Epithelial cell of prostate (primary cell): ENCODE measurements at places on chromosomes 12 and 14.

- DNase-seq: no peak
These were observed 322.7 kb downstream of the CEP128 start for GRCh38 chr14:80618751-80619329.

DNA sequence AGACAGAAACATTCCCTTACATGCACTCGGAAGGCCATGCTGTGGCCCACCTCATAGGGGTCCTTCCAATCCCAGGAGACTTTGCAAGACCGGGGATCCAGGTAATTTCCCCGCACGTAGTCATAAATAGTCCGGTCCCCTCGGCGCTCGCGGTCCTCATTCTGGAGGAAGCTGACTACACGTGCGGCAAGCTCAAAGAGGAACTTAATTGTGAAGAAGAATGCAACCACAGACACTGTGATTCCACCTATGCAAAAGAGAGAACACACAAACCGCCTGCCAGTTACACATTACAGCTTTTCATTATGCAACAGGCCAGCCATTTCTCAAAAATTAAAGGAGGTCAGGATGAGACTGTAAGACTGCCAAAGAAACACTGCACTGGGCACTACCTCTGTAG lies 28.4 kb downstream of the AREL1 start:
- no peak for DNase-seq

GRCh38 chr12:97322388-97322787 lies 140.2 kb upstream of the RMST start:
- DNase-seq: no peak

GRCh38 chr12:87509237-87509820 lies 519.9 kb downstream of the C12orf50 start:
- peak; percentile 39 for DNase-seq

DNA sequence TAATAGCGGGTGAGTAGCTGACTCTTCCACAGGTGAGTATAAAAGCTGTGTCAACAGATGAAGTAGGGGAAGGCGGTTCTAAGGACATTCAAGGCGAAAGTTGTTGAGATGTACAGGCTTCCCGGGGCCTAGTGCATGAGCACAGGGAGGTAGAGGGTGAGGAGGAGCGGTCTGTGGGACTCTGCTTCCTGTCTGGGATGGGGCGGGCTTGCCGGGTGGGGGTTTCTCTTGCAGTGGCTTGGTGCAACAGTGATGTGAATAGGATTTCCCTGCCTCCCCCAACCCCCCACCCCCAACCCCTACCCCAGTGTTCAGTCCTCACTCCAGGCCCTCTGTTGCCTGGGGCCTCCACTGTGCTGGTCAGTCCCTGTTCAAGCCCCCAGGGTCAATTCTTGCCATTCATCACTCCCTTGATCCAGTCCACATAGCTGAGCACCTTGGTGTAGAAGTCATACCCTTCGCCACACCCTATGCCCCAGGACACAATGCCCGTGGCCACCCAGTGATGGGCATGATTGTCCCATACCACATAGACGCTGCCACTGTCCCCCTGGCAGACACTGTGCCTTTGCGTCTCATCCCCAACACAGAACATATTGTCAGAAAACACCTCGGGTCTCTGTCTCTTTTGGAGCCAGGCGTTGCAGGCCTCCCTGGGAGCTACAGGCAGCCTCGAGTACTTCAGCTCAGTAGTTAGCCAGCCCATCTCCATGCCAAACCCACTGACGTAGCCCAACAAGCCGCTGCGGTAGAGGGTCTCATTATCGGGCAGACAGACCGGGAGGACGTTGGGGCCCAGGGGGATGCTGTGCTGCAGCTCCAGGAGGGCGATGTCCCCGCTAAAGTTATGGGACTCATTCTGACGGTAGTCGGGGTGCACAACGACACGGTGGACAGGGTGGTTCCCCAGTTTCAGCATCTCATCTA lies 4.0 kb upstream of the C1R start:
- no peak for DNase-seq

GRCh38 chr12:106000382-106001104 lies 138.2 kb downstream of the NUAK1 start:
- no peak for DNase-seq

DNA sequence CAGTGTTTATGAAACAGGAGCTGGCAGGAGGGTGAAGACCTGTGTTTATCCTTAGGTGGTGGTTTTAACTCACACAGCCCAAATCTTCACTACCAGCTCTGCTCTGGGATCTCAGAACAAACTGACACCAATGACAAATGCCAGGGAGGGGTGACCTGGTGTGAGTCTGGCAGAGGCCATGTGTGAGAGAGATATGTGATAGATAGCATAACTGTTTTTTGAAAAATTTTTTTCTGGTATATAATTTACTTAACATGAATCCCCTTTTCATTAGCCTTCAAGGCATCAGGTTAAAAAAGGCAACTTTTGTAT lies 51.5 kb downstream of the SLC38A4 start:
- DNase-seq: no peak

GRCh38 chr12:1204581-1205121 lies 213.6 kb downstream of the ERC1 start:
- DNase-seq: no peak

- no peak for DNase-seq
These were observed 109.4 kb upstream of the ATF7IP start for GRCh38 chr12:14256121-14256520.

DNA sequence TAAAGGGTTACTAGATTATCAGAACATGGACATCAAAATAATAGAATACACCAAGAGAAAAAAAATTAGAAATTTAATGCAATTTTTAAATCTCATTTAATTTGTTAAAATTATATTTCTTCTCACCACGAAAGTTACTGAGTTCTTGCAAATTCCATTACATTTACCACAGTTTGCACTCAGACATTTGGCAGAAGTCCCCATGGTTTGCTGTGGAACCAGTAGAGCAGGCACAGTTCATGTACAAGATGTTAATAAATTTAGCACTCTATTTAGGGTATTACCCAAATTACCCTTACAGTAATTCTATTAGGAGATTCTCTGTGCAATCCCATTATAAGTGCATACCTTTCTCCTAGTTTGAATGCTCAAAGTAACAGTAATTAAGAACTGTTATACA lies 9.7 kb downstream of the SCN8A start:
- no peak for DNase-seq

DNA sequence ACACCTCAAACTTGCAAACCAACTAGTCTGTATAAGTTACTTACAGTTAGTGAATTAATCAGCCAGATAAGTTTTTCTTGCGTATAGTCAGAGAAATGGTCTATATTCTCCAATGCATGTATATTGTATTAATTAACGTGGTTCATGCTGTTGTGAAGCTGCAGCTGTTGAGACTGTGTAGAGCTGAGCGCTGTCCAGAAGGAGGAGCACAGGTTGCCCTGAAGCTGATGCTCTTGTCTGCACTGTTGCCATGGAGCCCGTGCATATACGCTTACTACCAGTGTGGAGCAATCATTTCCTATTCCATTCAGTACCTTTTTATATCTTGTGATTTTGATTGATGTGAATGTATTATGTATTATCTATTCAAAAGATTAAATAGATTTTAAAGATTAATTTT lies 74.3 kb upstream of the ARID2 start:
- DNase-seq: peak; percentile 10

GRCh38 chr14:72380456-72380855 lies 448.2 kb downstream of the RGS6 start:
- DNase-seq: no peak

- no peak for DNase-seq
These were observed 19.2 kb downstream of the CSRP2 start for GRCh38 chr12:76859611-76860010.

DNA sequence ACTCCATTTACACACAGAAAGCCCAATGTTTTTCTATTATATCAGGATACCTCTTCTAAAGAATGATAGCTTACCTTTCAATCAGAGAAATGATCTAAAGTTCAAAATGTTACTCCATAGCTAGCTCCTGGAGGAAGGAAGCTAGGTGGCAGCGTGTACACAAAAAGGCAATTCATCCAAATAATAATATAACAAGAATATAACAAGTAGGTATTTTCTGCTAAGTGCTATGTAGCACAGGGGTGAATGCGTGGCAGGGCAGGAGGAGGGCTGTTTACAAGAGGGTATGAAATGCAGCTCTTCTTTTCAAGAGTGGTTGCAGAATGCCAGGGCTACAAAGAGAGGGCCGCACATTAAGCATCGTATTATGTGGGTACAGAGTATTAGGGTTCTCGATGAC lies 663 bp upstream of the SNAPC1 start:
- DNase-seq: no peak

GRCh38 chr14:48243900-48244299 lies 568.5 kb upstream of the MDGA2 start:
- no peak for DNase-seq
